ENCODE measurements at places on chromosomes 1 and 21.
A peak's percentile ranks its signal among the peaks of the same experiment; 100 is the strongest.

GRCh38 chr1:119573886-119574285, 66.9 kb downstream of the HSD3B1 start:
- no peak for DNase-seq

GRCh38 chr1:53285969-53286760, 41.7 kb downstream of the LRP8 start:
- DNase-seq = no peak

DNA sequence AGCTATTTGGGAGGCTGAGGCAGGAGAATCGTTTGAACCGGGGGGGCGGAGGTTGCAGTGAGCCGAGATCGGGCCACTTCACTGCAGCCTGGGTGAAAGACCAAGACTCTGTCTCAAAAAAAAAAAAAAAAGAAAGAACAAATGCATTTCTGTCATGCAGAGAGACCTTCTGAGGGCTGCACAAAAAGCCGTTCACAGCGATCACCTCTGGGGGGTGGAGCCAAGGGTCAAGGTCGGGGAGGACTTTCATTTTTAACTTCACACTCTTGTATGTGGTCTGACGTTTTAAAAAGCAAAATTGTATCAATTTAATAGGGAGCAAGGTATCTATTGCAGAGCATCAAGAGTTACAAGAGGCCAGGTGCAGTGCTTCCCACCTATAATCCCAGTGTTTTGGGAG, 26.6 kb upstream of the CLDN14 start:
- DNase-seq = no peak

DNA sequence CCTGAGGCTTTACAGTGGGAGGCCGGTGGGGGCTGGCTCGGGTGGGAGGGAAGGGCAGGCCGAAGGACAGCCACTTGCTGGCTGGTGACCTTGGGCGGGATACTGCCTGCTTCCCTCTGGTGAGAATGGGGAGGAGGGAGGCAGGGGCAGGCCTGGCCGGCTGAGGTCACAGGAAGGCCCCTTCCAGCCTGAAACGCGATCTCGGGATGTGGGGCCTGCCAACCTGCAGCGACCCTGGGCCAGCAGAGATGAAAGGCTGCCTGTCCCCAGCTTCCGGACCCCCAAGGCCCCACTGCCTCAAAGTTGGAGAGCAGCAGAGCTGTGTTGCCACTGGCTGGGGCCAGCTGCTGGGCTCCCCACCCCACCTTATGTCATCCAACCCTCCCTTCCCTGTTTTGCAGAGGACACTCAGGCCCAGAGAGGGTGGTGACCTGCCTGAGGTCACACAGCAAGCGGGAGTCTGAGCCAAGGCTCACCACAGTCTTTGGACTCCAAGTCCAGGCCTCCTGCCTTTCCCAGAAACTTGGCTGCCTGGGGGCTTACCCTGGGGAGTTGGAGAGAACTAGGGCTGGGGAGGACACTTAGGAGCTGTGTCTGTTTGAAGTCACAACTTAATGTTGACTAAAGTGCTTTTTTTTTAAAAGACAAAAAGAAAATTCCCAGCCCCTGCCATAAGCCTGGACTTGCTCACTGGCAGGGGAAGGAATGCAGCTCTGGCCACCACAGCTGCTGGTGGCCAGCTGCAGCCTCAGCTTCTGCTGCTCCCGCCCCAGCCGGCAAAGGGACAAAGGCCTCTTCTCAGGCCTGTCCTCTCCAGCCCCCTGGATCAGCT, 14.8 kb upstream of the WASF2 start:
- no peak for DNase-seq

DNA sequence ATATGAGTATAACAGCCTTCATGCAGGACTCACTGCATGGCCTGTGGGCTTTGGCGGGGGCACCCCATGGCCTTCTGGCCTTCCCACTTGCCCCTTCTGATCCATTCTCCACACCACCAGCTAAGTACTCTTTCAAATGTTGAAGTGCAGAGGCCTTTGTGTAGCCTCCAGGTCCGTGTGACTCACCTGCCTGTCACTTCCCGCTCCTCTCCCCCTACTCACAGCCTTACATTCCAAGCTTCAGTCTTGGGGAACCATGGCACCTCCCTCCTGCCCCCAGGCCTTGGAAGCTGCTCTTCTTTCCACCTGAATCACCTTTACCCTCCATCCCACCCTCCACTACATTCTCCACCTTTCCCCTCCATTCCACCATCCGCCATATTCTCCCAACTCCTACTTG, 69.6 kb downstream of the PGM1 start:
- DNase-seq = no peak

DNA sequence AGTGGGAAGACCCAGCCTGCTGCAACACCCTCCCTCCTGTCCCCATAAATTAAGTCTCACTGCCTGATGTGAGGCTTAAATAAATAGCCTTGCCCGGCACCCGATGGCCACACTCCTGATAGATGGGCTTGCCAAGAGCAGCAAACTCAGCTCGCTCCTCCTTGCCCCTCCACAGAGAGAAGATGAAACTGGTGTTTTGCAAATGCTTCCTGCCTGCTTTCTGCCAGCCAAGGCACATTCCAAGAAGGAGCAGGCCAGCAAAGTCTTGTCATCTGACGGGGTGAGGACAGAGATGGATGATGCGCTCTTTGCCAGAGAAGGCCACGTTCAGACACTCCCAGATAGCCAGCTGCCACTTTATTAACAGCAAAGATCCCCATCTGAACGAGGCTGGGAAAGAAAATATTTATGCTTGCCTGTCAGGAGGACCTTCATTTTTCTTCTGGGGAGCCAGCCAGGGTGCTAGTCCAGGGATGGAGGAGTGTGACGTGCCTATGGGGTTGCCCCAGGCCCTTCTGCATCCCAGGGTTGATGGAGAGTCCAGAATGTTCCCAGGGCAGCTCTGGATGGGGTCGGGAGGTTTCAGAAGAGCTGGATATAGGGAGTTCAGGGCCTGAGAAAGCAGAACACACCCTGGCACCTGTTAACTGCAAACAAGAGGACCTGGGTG, 265.4 kb downstream of the FOXD2 start:
- no peak for DNase-seq

DNA sequence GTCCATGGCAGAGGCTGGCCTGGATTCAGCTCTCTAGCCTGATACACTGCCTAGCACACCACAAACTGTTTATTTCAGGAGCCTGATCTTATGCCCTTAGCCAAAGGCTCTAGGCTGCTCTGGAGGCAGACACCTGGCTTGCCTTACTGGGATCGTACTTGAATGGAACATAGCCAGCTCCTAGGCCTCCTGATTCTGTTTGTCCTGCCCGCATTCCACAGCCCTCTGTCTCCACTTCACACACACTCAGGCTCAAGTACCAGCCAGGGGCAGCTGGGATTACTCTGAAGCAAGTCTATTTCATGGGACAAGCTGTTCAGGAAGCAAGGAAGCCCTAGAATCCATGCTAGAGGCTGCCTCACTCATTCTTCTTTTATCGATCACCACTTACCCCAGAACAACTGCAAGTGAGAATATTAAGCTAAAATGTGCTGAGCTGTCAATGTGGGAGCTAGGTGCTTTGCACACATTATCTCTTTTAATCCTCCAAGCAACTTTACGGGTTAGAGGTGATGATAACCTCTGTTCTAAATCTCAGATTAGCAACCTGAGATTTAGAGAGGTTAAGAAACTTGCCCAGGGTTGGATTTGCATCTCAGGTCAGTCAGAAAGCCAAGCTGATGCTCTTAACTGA, 31.1 kb upstream of the CYP4B1 start:
- no peak for DNase-seq

DNA sequence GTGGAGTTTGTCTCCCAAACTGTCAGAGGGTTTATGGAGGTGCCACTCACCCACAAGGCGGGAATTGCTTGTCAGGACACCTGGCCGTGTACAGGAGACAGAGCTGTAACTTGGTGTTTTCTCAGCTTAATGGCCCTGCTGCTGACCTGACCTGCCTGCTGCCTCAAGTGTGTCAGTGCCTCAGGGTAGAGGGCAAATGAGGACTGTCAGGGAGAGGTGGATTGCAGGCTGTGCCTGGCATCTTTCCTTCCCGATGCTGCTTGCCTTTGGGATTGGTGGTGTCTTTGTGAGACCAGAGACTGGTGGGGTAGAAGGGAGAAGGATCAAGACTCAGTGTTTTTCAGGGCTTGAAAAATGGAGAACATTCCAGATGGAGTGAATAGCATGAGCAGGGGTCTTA, 31.4 kb downstream of the TMEM53 start:
- no peak for DNase-seq

GRCh38 chr21:38139380-38140168, 117.2 kb upstream of the KCNJ15 start:
- no peak for DNase-seq

GRCh38 chr1:176994931-176995596, 169.4 kb downstream of the ASTN1 start:
- no peak for DNase-seq

DNA sequence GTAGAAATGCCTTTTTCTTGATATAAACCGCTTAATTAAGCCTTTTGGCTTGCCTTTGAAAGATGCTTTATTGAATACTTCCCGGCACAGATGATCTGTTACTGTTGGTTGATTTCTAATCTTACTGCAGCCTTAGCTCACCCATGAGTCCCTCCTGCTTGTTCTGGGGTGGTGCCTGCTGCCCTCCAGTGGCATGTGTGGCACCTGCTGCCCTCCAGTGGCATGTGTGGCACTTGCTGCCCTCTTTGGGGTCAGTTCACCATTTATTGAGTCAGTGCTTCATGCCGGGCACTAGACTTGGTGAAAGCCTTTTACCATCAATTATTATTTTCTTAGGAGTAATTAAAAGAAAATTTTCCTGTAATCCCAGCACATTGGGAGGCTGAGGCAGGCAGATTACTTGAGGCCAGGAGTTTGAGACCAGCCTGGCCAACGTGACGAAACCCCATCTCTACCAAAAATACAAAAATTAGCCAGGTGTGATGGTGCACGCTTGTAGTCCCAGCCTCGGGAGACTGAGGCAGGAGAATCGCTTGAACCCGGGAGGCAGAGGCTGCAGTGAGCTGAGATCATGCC, 54.3 kb downstream of the ADARB1 start:
- peak; percentile 61 for DNase-seq

DNA sequence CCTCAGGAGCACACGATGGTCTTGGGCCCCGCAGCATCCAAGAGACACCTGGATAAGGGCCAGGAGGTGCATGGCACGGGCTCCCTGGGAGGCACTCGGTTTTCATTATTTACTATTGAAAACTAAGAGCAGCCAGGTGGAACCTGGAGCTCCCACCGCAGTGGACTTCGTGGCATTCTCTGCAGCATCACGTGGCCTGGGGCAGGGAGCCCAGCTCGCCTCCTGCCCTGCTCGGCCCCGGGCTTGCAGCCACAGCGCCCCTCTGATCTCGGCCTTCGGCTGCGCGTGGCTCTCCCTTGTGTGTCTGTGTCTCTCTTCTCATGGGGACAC, 121.6 kb downstream of the SIK1 start:
- no peak for DNase-seq

DNA sequence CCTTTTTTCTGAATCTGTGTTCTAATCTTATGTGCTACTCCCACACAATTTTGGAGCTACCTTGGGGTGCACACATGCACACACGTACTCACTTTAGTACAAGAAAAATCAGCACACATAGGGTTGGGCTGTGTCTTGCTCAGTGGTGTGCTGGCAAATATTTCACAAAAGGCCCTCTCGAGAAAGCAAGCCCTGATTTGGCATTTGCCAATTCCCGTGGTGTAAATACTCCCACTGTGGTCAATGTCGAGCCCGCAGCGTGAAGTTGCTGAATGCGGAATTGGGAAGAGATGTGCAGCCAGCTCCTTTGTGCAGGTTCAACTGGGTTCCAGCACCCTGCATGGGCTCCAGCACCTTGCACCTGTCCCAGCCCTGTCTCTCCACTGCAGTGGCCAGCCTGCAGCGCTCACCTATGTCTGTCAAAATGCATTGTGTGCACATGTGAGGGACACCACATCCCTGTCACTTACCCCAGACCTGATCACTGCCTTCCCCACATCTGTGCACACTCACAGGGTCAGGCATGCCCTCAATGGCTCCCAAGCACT, 78.4 kb upstream of the WNT4 start:
- DNase-seq = no peak

GRCh38 chr21:25801217-25802014, 66.6 kb downstream of the GABPA start:
- peak; percentile 76 for DNase-seq

DNA sequence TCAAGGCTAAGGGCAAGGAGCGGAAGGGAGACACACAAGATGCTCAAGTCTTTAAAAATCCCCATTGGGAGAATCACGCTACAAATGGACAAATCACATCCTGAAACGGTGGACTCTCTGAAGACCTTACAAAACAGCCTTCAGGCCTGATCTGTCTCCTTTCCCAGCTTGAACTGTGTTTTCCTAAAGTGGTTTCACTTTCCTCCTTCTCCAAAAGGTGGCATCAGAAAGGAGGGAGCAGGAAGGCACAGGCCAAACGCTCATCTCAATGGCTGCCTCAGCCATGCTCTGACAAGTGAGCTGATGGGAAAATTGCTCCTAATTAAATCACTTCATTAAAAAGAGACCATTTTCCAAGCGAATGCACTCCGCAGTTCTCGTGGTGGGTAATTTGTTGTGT, 47.7 kb downstream of the UTP25 start:
- no peak for DNase-seq

DNA sequence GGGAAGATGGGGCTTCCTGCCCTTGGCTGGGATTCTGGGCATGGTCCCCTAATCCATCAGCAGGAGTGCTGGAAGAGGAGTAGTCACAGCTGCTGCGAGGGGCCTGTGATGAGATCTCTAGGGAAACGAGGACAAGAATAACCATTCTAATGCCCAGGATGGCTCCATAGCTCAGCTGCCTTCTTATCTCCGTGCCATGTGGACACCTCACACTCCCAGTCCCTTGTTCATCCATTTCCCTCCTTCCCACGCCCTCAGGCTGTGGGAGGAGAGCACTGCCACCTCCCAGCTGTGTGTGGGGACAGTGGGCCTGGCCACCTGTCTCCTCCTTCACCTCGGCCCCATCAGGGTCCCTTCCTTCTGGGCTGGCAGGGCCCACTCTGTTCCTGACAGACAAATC, 16.1 kb upstream of the ETV3 start:
- no peak for DNase-seq

- DNase-seq = no peak
Observed at GRCh38 chr21:45572231-45572630, 30.0 kb upstream of the SLC19A1 start.

GRCh38 chr1:59898927-59899326, 27.6 kb downstream of the CYP2J2 start:
- DNase-seq = no peak

DNA sequence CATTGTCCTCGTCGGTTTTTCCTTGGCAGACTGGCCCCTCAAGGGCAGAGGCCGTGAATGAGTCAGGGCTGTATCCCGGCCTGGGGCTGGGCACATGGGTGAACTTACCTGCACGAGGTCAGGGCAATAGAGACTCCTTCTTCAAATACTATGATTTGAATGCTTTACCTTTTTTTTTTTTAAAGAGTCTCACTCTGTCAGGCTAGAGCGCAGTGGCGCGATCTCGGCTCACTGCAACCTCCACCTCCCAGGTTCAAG, 5.0 kb downstream of the LAPTM5 start:
- DNase-seq = no peak

GRCh38 chr1:16978567-16979474, 1.6 kb downstream of the MFAP2 start:
- DNase-seq = no peak

DNA sequence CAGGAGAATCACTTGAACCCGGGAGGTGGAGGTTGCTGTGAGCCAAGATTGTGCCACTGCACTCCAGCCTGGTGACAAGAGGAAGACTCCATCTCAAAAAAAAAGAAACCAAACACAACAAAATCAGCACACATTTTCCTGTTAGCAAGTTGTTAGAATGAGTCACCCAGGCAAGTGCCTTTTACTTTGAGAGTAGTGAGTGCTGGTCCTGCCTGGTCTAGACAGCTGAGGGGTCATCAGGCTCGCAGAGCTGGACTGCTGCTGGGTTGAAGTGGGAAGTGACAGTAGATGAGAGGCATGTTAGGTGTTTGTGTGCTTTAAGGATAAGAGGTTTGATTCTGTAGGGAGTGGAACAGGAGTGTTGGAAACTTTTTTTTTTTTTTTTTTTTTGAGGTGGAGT, 31.9 kb downstream of the GNPAT start:
- DNase-seq = no peak
